ENCODE measurements at places on chromosomes 5 and 9.

- peak; percentile 70 for DNase-seq
These were observed 51.7 kb upstream of the TUT7 start for GRCh38 chr9:86405926-86406325.

GRCh38 chr9:95025213-95026147 lies 292.0 kb downstream of the FANCC start:
- DNase-seq, result peak; percentile 70

GRCh38 chr5:172173564-172174153 lies 14.4 kb downstream of the STK10 start:
- no peak for DNase-seq

- DNase-seq, result no peak
These were observed 19.4 kb downstream of the ZNF618 start for GRCh38 chr9:113895526-113895925.

GRCh38 chr5:65535529-65535987 lies 27.4 kb downstream of the CENPK start:
- DNase-seq, result no peak

DNA sequence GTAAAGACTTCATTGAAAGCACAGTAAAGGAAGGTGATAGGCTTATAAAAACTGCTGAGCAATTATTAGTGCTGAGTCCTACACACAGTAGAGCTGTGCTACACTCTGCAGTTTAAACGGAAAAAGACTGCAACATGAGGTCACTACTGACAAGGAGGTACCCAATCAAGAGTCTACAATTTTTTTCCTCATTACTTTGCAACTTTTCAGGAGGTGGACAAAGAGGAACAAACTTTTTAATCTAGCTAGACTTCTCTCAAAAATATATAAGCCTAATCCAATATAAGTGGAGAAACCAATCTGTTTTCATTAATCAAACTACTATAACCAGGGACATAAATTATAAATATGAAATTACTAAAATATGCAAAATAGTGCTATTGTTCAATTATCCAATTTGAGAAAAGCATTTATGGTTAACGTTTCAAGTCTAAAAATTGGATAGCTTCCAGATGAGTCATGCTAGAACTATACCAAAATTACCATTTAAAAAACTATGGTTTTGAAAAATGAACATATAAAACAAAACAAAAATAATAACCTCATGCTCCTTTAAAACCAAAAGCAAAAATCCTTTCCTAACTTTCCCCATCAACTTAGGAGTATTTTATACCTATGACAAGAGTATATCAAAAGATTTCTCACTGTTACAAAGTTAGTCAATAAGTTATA lies 37.7 kb downstream of the FAM13B start:
- peak; percentile 20 for DNase-seq

DNA sequence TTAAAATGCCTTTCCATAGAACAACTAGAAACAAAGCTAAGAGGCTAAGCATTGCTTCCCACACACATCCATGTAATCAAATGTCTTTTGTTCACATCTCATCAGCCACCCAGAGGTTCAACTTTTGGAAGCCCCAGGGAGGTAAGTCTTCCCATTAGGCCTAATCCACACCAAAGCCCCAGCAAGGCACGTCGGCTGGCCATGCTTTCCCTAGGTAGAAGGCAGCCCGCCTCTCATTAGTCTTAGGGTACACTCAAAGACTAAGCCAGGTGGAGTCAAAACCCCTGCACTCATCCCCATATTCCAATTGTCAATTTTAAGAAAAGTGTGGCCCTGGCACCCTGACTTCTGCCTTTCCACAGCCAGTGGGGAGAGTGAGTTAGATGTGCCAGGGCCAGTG lies 87.9 kb downstream of the ATPSCKMT start:
- DNase-seq, result no peak

GRCh38 chr9:129828051-129828450 lies 4.1 kb upstream of the TOR1A start:
- no peak for DNase-seq

DNA sequence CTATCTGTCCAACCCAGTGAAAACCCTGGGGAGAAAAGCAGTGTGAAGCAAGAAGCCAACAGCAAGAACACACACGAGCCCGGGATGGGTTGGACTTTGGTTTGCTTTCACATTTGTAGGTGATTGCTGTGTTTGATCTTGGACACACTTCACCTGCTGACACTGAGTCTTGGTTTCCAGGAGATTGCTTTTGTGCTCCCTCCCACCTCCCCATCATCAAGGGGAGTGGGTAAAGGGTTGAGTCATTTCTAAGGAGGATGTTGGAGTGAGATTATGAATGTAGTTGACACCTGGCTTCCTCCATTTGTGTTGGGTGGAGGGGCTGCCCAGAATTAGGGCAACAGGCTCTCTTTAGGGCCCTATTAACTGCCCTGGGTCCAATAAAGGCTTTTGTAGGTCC lies 37.5 kb downstream of the ANKDD1B start:
- DNase-seq, result no peak

DNA sequence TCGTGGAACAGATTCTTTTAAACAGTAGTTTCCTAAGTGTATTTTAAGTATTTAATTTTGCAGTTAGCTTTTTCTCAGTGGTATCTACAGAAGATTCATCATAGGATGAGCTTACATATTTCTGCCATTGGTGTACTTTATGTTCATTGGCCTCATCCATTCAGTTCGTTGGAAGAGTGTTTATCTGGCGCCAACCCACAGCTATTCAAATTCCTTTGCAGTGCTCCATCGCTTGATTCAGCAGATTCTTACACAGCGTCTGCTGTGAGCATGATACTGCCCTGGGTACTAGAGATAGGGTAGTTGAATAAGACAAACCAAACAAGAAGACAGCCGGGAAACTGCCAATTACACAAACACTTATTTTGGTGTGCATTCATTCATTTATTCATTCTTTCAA lies 55.1 kb downstream of the NUP214 start:
- no peak for DNase-seq

All from muscle of back (tissue), 13 donors.